ENCODE measurements at places on chromosomes 2 and 18.

DNA sequence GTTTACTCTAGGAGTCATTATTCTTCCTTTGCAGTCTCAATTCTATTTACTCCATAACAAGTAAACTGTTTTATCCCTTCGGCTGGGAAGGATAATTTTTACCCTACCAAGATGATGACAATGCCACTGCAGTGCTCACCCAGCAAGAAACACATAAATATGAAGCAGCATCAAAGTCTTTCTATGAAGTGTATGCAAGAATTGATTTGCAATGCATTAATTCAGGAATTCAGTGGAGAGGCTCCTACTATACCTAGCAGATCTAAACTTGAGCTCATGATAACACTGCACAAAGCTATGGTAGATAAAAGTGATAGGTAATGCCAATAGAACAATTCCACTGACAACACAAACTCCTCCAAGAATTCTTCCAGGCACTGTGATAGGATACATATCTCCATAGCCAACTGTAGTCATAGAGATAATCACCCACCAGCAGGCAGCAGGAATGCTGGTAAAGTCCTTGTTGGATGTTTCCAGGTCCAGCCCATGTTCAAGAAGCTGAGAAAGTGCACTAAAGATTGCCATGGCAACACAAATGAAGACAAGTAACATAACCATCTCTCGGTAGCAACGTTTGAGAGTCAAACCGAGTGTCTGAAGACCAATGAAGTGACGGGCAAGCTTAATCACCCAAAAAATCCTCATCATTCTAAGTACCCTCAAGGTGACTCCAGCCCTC lies 49.9 kb downstream of the KCNG3 start:
- no peak for DNase-seq

DNA sequence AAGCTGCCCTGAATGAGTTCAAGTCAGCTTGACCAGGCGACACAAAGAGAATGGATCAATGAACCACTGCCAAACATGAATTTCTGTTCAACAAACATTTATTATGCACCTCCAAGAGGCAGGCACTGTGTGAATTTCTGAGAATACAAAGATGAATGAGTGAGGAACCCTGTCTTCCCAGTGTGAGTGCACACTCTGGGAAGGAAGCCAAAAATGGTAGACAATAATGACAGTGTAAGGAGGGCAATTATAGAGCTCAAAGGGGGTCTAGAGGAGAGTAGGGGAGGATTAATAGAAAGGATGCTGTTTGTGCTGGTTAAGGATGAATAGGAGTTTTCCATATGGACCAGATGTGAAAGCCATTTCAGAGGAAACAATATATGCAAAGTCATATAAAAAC lies 213.4 kb downstream of the DCC start:
- no peak for DNase-seq

DNA sequence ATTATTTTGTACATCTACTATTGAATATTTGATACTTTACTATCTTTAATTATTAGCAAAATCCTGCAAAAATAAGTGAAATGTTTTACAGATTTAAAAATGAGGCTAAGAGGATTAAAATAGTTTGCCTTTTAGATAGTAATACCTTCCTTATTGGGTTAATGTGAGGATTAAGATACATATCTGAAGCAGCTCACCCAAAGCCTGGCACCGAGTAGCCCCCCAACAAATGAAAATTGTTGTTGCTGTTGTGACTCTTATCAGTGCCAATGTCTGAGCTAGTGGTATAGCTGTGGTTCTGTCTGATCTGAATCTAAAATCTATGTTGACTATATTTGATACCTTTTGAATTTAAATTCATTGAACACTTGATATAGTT lies 34.6 kb downstream of the GULP1 start:
- no peak for DNase-seq

DNA sequence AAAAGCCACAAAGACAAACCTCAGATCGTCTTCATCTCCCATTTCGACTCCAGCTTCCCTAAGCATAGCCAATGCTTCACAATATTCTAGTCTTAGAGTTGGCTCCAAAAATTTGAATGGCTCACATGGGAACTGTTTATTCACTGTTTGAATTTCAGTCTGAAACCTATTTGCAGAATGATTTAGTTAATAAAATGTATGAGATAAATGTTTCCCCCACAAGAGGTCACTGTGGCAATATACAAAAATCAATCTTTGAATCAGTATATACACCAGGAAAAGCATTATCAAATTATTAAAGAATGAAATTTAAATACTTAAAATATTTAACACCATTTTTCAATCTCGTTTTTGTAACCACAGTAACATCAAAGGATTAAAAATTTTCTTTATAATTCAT lies 40.0 kb upstream of the MCM6 start:
- no peak for DNase-seq

GRCh38 chr2:153074207-153074606 lies 355.8 kb downstream of the ARL6IP6 start:
- no peak for DNase-seq

DNA sequence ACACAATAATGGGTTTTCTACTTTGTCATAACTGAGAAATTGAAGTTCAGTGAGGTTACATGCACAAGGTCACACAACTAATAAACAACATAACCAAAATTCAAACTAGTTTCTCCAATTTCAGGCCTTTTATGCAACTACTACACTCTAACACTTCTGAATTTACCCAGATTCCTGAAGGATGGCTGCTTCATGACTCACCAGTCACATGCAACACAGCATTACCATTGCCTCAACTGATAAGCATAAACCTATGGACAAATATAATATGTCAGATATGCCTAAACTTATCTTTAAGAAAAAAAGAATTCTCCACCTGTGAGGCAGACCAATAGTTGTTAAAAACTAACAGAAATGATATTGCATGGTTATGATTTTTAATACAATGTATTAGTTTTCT lies 586.5 kb upstream of the SLC8A1 start:
- DNase-seq = no peak

GRCh38 chr2:98212092-98213000 lies 125.4 kb downstream of the VWA3B start:
- DNase-seq = no peak

DNA sequence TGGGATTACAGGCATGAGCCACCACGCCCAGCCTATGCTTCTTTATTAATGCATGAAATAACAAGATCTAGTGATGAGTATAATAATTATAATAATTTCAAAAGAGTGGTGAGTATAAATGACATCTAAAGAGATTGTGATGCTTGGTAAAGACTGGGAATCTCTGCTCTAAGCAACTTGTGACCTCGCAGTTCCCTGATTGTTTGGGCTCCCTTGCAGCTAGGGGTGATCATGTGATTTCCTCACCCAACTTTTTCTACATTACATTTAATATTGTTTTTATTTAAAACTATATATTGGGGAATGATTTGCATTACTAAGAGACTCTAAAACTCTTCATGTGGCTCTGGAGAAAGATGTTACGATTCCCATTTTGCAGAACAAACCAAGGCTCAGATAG lies 4.1 kb upstream of the PPM1B start:
- DNase-seq = no peak

DNA sequence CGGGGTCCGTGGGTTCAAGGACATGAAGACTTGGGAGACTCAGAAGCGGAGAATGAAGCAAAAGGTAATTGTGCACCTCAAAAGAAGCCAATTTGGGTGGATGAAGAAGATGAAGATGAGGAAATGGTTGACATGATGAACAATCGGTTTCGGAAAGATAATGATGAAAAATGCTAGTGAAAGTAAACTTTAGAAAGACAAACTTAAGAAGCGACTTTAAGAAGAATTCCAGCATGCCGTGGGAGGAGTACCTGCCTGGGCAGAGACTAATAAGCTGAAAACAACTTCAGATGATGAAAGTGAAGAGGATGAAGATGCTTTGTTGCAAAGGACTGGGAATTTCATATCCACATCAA lies 43.5 kb downstream of the PSTPIP2 start:
- DNase-seq = no peak

DNA sequence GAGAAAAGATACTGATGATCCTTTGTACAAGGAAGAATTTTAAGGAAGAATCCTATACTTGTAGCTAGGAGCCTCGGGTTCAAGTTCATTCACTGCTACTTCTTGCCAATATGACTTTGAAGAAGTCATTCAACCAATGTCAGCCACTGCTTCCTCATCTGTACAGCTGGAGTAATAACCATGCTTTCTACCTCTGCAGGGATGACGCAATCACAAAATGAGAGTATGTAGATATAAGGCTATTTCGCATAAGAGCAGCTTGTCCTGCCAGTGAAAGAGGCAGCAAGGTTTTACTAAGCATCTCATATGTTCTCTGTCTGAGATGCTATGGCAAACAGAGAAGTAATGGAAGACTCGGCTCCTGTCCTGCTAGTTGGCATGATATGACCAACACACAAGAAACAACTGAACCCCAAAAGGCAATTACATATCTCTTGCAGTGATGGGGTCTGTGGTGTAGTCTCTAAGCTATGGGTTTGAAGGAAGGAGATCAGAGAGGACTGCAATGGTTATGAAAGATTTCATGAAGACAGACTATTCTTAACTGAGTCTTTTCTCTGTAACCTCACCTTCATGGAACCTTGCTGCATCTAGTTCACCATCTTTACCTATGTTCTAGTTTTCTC lies 9.2 kb downstream of the AAK1 start:
- no peak for DNase-seq

DNA sequence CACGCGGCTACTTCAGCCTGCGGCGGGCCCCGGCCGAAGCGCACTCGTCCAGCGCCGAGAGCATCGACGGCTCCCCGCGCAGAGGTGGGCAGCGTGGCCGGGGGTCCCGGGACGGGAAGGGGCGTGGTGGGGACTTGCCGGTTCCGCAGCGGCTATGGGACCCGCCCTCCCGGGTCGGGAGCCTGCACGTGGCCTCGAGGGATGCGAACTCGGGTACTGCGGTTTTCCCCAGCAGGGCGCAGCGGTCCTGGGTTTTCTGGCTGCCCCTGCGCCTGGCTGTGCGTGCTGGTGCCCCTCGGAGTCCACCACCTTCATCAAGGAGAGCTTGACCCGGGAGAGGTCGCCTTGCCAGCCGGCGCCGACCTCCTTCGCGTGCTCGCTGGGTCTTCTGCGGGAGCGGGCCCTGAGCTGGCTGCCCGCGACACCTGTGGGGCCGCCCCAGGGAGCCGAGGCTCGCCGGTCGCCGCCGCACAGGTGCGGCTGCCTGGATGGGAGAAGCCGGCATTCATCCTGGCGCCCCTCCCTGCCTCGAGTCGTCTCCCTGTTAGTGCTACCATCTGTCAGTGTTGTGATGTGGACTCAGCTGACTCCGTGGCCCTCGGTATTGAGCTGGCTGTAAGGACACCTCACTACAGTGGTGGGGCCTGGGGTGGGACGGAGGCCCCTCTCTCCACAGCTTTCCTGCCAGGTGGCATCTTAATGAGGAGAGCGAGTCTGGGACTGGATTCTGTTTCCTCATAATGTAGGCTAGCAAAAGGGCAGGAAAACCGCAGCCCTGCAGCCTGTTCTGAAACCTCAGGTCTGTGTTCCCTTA lies 177.3 kb downstream of the AGAP1 start:
- DNase-seq = peak; percentile 42

GRCh38 chr2:121721926-121722325 lies 14.7 kb downstream of the NIFK start:
- no peak for DNase-seq

- DNase-seq = no peak
These were observed 2.7 kb downstream of the TUBB6 start for GRCh38 chr18:12310762-12311161.

GRCh38 chr2:188766471-188766856 lies 207.7 kb upstream of the COL3A1 start:
- DNase-seq = no peak

DNA sequence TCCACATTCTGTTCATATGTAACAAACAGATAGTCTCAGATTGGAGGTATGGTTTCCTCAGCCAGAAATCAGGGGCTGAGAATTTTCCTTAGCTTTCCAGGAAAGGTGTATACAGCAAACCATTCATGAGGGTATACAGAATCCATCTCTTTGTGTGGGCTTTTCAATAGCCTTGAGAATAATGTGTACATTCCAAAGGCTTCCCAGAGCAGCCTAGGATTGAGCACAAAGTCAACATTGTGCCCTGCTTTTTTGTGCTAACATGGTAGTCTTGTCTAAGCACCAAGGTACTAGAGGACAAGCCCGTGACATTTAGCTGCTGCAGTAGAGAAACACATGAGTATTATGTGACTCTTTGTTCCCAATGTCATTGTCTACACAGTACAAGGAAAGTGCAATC lies 322.1 kb upstream of the TANK start:
- no peak for DNase-seq

- DNase-seq = peak; percentile 47
These were observed 732 bp upstream of the ANXA4 start for GRCh38 chr2:69741229-69741574.

- no peak for DNase-seq
These were observed 79.2 kb downstream of the KLHL29 start for GRCh38 chr2:23464156-23464555.

DNA sequence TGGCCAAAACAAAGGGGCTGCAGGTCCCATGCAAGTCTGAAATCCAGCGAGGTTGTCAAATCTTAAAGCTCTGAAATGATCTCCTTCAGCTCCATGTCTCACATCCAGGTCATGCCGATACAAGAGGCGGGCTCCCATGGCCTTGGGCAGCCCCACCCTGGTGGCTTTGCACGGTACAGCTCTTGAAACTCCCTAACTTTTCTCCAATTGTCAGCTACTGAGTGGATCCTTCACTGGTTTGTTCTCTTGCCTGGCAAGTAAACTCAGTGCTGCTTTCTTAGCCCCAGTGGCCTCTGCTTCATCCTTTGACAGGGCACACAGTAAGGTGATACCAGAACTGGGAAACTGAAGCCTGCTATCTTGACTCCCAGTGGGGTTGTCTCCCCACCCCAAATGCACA lies 26.3 kb downstream of the SERPINB13 start:
- DNase-seq = no peak

GRCh38 chr18:49305688-49306336 lies 154.6 kb downstream of the DYM start:
- no peak for DNase-seq

DNA sequence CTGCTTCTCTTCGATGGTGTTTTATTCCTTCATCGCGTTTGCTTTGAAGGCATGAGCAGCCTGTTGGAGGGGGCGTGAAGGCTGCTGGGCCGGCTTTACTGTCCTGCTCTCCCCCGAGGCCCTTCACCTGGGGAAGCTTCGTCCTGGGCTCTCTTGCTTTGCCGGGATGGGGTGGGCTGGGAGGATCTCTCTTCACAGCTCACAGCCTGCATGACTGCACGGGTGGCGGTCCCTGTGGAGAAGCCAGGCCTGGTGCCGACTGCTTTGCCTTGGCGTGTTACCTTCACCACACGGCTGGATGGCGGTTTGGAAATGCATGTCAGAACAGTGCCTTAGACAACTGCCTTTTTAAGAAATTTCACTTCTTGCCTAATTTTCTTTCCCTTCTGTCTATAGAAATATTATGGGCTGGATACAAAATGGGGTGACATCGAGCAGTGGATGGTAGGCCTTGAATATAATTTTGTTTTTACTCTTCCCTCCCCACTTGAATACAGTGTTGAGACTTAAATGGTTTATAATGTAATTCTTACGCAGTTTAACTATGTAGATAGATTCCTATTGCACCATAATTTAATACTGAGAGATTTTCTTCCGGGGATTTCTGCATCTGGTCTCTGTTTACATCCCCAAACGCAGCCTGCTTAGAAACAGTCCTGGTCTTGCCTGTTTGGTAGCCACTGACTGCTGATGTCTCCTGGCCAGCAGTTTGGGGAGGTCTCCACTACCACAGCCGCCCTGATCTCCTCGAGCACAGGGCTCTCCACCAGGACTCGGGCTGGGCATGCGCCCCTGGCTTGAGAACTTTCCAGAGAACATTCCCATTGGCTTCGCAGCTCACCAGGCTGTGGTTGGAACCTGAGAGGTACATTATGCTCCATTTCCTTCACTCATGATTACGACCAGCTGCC lies 81.0 kb upstream of the RBM44 start:
- no peak for DNase-seq
